ENCODE measurements at places on chromosomes 6 and 20.

GRCh38 chr6:163708466-163708865, 293.9 kb downstream of the QKI start:
- no peak for DNase-seq

DNA sequence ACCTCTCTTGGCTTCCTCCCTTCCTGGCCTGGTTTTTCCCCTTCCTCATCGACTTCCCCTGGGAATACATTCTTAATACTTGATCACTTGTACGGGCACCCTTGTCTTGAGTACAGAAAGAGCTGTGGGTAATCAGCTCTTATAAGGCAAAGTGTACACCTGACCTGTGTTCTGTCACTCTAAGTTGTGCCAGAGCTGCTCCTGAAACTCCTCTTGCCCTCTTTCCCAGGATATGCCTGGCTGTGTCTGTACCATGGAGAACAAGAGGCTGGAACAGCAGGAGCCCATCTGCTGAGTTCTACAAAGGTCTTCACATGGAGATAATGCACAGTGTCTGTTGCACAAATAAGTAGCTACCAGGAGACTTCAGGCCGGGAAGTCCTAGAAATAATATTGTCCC, 110.1 kb downstream of the FOXA2 start:
- no peak for DNase-seq

DNA sequence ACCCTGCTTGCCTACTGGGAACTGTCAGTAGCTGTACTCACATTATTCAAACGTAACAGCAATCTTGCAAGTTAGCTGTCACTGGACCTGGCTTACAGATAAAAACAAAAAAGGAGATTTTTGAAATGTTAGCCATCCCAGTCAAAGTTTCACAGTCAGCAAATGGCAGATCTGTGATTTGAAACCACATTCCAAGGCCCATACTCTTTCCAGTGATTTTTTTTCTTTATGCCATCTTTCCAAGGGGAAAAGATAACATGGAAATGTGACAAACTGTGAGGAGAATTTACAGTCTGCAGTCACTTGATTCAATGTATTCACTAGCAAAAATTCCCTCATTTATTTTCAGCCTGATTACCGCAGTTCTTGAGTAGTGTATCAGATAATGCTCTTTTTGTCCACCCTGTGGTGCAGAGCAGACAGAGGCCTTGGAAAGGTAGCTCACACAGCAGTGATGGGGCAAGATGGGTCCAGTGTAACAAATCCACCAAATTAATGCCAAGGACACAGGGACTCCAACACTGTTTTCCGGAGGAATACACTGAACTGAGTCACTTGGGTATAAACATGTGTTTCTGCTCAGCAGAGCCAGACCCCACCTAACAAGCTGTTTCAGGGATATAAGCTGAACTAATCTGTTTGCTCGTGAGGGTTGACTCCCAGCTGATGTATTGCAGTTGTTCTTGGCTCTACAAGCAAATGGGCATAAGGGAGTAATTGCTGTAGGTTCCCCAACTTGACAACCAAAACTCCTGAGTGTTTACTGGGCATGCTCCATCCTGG, 49.9 kb upstream of the ADGRF1 start:
- peak; percentile 67 for DNase-seq

DNA sequence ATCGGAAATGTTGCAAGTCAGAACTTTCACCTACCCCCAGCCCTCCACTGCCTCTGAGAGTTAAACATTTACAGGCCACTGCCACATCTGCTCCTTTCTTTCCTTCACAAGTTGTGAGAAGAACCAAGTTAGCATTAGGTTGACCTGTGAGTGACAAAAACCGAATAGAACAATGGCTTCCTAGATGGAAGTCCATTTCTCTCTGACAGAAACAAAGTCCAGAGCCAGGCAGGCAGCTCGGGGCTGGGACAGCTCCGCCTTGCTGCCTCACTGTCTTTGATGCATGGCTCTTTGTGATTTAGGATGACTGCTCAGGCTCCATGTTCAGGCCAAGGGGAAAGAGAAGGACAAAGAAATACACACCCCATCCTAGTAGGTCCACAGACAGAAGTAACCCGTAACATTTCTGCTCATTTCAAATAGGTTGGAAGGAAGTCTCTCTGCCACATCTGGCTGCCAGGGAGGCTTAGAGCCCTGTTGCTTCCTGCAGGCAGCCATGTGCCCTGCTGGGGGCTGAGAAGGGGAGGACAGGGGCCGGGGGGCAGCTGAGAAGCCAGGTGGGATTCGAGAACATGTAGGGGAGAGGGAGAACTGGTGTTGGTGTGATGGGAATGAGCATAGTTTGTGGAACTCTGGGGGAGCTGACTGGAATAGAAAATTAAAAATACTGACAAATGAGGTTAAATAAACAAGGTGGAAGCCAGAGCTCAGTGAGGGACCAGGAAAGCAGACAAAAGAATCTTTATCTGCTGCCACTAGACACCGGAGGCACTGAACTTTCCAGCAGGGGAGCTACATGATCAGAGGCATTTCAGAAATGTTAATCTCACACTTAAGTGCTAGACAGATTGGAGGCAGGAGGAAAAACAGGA, 19.5 kb upstream of the IER3 start:
- peak; percentile 64 for DNase-seq

- DNase-seq: no peak
These were observed 1.3 kb upstream of the SDCBP2 start for GRCh38 chr20:1330075-1330830.

DNA sequence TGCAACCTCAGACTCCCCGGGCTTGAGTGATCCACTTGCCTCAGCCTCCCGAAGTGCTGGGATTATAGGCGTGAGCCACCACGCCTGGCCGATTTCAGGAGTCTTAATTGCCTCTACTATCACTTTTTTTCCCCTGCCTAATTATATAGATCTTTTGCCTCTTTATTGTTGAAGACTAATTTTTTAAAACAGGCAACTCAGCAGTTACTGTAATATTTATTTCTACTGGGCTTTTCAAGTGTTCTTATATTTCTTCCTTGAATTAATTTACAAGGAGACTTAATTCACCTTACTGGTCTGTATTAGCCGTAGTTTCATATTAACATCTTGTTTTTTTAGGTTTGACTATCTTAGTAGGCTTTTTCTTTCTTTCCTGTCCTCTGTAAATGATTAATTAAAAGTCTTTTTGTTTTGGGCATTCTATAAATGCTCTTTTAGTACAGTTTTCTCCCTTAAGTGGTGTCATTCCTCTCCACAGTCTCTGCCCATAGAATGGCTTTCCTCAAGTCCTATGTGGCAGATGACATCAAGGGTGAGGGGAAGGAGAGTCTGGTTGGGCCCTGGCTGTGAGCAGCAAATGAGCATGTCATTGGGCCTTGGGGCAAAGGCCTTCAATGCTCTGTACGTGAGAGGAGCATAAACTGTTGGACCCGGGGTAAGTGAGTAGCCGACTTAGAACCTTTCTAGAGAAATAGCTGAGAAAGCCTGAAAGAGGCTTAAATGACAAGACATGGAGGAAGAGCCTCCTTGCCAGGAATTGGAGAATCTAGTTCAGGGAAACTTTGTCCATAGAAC, 36.0 kb downstream of the ANKS1A start:
- DNase-seq: no peak

Data from amniotic epithelial cell (primary cell).